Muscle of arm (tissue), 14 donors: ENCODE measurements at places on chromosomes 12 and 14. TPM values are rescaled to one million over a fixed set of nuclear protein-coding genes. Genes with fewer than 3 reads are reported as not detected.

BRI3BP gene
- 3.3 TPM for polyA plus RNA-seq

CISTR gene
- not detected for polyA plus RNA-seq

ANG gene
- 22.8 TPM for polyA plus RNA-seq

RPL10L gene
- not detected for polyA plus RNA-seq

- no peak for DNase-seq
Measured at GRCh38 chr12:98464190-98464589, 51.2 kb upstream of the TMPO start.

DNA sequence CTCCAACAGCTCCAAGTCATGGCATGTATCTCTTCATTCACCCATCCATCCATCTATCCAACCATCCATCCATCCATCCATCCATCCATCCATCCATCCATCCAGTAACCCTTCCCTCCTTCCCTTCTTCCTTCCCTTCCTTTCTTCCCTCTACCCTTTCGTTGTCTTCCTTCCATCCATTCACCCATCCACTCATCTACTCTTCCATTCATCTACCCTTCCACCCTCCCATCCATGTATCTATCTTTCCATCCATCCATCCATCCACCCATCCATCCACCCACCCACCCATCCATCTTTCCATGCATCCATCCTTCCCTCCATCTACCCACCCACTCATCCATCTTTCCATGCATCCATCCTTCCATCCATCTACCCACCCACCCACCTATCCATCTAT, 53.2 kb upstream of the FBXO21 start:
- no peak for DNase-seq

DNA sequence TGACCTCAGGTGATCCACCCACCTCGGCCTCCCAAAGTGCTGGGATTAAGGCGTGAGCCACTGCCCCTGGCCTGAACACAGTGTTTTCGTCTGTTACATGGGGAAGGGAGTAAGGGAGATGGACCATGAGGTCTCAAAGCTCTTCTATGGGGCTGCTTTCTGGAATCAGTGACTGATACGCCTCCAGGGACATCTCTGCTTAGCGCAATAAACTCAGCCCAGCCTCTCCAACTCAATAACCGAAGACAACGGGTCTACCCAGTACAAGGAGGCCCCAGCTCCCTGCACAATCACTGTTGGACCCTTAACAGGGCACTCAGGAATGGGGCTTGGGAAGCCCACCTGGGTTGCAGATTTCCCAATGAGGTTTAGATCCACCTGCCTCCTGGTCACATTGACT, 42.6 kb upstream of the CHGA start:
- DNase-seq = no peak

GRCh38 chr14:76322594-76323220, 53.2 kb upstream of the ESRRB start:
- DNase-seq = no peak

DNA sequence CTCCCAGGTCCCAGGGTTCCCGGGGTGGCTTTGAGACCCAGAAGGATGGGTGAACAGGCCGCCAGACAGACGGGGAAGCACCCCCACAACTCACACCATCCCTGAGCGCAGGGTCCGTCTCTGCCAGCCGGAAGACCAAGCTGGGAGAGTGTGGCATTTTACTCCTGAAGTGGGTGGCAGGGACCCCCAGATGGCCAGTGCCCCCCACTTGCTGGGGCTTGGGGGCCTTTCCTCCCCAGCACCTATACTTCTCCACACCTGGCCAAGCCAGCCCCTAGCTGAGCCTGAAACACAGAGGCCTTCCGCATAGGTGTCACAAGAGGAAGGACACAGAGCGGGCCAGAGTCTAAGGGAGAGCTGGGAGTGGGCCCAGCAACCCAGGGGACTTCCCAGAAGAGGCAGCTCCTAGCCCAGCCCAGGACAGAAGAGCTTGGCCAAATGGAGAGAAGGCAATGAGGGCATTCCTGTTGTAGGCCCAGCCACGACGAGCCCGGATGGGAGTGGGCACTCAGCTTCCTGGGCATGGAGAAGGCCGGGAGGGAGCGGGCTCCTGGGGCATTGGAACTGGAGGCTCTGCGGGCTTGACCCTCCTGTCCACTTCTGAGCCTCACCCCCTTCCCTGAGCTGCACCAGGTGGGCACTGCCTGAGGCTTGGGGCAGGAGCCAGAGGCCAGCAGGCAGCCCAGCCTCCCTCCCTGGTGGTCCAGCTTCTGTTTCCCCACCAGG, 3.3 kb downstream of the AHNAK2 start:
- no peak for DNase-seq

ANKRD13A gene
- 46.0 TPM for polyA plus RNA-seq

- no peak for DNase-seq
Measured at GRCh38 chr12:46473634-46474329, 101.2 kb upstream of the SLC38A2 start.

DNA sequence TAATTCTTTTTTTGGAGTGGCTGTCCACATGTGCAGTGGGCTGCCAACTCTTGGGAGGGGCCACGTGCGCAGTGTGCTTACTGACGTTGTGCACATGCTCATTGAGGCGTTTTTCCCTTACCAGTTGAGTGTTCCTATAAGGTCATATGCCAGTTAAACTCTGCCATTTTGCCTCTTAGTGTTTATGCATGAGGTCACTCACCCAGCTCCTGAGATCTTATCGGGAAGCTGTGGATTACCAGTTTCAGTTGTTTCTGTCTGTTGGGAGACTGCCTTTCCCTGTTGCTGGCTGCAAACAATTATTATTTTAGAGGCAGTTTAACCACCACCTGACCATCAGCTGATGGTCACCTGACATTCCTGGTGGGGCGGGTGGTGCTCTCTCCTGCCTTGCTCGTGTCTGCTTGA, 16.1 kb upstream of the KIF21A start:
- DNase-seq = no peak

KRT6C gene
- not detected for polyA plus RNA-seq

- DNase-seq = peak; percentile 31
Measured at GRCh38 chr12:10365696-10366405, 24.0 kb downstream of the KLRK1 start.

DNA sequence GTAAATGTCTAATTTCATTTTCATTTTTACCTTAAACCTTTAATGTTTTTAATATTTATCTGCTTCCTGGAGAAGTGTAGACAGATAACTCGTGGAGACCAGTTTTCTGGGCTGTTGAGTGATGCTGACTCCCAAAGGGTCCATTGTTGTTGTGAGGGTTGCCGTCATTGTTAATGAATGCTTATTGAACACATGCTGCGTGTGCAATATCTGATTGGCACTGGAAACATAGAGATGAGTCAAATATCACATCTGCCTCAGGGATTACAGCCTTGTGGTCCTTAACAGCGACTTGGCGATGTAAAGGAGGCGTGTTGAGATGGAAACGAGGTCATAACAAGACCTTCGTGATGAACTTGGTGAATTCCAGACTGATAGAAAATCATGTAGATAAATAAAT, 85.9 kb downstream of the FBXW8 start:
- DNase-seq = peak; percentile 30

KLRC2 gene
- polyA plus RNA-seq = not detected

DNA sequence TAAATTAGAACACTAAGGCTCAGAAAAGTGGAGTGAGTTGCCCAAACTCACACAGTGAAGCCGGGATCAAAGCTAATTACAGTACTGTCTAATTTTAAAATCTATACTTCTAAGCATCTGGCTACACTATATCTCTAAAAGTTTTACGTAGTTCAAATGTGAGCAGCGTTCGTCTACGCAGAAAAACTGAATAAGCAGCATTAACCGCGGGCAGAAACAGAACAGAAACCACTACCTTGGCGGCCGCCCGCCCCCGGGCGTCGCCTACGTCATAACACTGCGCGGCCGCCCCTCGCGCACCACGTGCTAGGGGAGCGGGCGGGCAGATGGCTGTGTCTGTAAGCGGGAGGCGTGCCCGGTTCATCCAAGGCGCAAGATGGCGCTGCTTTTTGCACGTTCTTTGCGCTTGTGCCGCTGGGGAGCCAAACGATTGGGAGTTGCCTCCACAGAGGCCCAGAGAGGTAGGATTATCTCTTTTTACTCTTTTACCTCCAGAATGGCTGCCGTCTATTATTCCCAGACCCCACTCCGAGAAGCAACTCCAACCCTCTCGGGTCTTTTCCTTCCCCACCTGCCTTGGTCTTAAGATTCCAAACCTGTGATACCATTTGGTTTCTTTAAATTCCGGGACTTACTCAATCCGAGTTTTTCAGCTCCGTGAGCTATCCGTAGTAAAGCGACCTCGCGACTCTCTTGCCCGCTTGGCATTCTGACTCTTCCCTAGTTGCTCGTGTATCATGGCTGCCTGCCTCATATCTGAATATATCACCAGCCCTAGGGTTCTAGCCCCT, at the start of gene SPRYD4:
TSS of gene SPRYD4 (plus strand) at position 363 of the 791 bp plus-strand sequence. CDS start at position 377, 14 bp downstream.
- DNase-seq = peak; percentile 95

DNA sequence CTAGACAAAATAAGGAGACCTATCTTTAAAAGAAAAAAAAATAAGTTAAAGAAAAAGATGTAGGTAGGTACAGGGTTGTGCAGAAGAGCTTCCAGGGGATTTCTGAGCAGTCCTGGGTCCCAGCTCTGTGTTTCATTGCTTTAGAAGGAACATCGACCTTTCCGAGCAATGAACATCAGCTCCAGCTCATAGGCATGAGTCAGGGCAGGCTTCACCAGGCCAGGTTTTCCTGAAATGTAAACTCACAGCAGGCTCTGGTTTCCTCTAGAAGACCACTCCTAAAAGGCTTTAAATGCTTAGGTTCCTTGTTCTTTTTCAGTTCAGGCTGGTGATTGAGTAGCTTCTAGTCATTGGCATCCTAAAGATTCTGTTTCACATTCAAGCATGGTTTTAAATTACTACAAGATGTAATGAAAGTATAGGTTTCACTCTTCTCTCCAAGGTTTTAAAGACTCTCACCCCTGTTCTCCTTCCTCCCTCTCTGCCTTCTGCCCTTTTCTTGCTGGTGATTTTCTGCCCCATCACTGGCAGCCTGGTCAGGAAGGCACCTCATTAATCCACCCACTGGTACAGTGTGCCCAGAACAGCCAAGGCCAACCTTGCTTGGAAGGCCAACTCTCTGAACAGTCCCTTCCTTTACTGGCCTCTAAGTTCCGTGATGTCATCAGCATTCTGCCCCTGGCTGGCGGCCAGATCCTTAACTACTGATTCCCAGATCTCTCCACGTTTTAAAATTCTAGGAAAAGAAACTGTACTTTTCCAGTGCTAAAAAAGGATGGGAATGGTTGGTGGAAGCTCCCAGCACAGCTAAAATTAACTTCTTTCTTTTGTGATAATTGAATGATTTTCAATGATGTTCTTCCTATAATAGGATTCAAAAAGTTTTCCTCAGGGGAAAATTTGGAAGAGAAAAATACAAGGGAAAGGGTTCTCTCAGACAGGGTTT, 109.4 kb upstream of the HIF1A start:
- DNase-seq = peak; percentile 84

- no peak for DNase-seq
Measured at GRCh38 chr14:64591809-64592208, 42.0 kb downstream of the PPP1R36 start.

GRCh38 chr12:23585156-23585781, 364.2 kb downstream of the SOX5 start:
- DNase-seq = no peak

GRCh38 chr14:66979101-66979974, 209.9 kb upstream of the GARIN2 start:
- no peak for DNase-seq
